ENCODE measurements at places on chromosomes 6 and 20. TPM values are rescaled to one million over a fixed set of nuclear protein-coding genes. Genes with fewer than 3 reads are reported as not detected.

GRCh38 chr20:57213924-57214323, 52.5 kb downstream of the BMP7 start:
- DNase-seq, result no peak

DNA sequence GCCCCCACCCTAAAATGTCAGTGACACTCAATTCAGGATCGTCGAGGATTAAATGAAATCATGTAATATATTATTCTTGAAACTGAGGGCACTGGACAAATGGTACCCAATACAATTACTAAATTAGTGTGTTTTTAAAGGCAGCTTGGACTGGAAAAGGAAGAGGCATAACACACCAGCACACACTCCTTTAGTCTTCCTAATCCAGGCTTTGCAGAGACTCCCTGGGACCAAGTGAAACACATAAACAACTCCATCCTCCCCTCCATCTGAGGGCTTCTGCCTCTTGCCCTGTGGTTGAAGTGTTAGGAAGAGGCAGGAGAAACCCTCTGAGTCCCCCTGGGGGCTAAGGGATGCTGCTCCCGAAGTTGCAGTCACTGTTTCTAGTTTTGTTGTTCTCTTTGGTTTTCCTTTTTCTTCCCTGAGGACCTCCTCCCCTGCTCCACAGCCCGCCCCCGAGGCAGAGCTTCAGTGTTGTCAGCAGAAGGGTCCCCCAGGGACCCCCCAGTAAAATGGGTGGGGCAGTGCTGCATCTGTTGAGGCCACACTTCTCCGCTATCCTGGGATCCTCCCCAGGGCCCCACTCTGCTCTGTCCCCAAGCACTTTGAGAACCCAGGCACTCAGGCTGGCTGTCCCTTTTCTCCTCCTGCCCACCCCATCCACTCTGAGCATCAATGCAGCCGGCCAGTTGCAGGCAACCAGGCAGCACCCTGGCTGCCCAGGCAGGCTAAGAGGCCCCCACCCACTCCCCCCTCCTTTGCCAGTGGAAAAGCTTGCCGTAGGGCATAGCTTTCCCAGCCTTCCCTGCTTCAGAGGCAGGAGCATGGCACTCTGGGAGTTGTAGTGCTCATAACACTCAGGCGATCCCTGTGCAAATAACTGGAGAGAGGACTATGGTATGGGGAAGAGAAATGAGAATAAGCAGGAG, 5.9 kb downstream of the TMEM63B start:
- no peak for DNase-seq

DNA sequence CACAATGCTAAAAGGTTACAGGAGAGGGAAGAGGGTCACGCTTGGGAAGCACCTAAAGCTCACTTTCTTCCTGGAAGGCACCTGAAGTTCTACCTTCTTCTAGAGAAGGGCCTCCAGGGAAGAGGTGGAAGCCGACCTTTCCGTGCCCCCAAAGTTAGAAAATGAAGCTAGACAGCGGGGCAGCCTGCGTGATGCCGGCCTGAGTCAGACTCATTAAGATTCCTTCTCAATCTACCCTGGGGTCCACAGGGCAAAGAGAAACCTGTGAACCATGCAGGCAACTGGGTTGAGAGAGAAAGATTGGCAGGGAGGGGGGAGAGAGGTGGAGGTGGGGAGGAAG, 54.8 kb upstream of the CCDC167 start:
- no peak for DNase-seq

GRCh38 chr6:83729871-83730270, 21.0 kb upstream of the SNAP91 start:
- DNase-seq, result no peak

DNA sequence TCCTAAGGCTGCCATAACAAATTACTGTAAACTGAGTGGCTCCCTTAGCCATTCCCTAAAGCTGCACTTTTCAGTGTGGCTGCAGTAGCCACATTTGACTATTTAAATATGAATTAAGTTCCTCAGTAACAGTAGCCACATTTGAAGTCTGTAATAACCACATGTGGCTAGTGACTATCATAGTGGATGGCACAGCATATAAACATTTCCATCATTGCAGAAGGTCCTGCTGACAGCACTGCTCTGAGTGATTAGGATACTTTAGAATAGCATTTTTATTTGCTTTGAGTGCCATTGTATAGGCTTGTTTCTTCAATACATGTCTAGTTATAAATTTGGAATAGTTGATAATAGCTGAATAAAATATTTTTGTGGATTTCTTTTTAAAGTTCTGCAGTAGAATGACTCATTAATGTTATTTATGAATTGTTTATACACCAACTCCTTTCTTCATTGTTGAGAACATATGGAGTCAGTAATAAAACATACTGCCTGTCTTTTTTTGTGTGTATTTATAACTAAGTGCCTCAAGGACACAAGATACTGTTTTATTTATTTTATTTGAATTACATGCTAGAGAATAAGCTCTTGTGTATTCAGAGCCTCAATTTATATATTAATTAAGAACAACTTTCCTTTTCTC, 217.2 kb downstream of the CDKAL1 start:
- DNase-seq, result no peak

GRCh38 chr6:33840048-33840926, 36.5 kb upstream of the MLN start:
- no peak for DNase-seq

GRCh38 chr6:100685747-100686146, 195.4 kb downstream of the ASCC3 start:
- DNase-seq, result no peak

LY6G6D gene
- total RNA-seq, result not detected

FOXA2 gene
- total RNA-seq, result 6.0 TPM

OR2H2 gene
- not detected for total RNA-seq

GRCh38 chr20:63433756-63434531, 38.5 kb downstream of the KCNQ2 start:
- DNase-seq, result no peak

ORC3 gene
- total RNA-seq, result 17.2 TPM

DNA sequence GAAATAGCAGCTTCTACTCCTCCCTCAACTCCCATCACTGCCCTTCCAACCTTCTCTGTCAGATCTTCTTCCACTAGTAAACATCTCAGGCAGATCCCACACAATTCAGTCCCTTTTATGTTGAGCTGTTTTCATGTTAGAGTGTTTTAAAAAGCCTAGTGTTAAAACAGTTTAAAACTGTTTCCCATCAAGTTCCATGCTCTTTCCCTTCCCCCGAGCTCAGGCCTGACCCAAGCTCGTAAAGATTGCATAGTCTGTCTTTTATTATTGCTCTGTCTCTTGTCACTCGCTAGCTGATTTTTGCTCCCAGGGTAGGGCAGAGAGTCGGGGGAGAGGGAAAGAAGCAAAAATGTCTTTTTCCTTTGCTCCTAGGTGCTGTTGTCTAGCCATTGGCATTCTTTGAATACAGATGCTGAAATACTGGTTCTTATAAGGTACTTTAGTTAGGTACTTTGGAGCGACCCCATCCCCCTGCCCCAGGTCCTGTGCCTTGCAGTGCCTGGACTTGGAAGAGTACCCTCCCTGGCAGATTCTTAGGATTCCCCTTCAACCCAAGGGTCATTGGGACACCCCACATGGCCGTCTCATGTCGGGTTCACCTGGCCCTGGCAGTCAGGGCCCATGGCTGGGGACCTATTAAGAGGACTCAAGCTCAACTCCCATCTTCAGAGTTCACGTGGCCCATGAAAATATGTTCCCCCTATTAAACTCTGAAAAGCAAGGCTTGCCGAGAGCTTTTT, 101.2 kb upstream of the ARMC2 start:
- DNase-seq, result no peak

DNA sequence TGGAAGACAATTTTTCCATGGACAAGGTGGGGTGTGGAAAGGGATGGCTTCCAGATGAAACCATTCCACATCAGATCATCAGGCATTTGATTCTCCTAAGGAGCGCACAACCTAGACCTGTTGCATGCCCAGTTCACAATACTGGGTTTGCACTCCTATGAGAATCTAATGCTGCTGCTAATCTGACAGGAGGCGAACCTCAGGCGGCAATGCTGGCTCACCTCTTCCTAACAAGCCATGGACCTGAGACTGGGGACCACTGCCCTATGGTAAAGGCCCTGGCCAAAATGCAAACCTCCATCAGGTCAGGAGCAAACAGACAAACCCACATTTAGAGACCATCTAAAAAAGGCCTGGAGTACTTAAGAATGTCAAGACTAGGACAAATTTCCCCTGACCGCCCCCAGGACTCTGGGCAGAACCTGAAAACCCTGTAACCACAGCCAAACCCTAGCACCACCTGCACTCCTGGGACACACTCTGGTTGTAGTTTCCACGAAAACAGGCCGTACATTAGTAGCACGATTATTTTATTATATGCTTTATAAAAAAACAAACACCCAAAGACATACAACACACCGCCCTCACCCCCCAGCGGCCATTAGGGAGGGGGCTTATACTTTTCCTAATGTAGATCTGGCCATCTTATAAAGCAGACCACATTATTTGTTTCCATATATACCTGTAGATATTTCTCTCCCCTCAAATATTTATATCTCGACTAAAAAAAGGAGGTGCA, 27.3 kb downstream of the SNX5 start:
- DNase-seq, result no peak

DNA sequence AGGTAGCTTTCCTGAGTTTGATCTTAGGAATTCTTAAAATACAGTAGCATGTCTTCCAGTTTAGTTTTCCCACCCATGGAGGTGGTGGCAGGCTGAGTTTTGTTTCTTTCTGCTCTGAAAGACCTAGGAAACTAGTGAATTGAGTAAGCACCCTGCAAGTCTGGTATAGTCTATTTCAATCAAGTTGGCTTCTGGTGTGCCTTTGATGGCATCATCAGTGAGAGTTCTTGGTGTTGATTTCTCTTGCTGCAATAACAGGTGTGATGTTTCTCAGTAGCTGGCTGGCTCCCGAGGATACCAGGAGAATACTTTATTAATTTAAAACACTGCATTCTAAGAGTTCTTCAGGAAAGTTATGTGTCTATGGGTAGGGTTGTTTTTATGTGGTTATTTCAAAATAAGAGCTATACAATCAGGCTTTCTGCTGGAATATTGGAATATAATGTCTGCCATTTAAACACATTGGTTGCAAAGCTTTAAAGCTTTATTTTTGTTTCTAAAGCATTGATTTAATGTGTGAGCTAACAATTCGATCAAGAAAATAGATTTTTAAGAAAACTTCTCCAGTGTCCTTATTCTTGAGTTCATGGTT, 19.0 kb downstream of the VAPB start:
- DNase-seq, result no peak

DNA sequence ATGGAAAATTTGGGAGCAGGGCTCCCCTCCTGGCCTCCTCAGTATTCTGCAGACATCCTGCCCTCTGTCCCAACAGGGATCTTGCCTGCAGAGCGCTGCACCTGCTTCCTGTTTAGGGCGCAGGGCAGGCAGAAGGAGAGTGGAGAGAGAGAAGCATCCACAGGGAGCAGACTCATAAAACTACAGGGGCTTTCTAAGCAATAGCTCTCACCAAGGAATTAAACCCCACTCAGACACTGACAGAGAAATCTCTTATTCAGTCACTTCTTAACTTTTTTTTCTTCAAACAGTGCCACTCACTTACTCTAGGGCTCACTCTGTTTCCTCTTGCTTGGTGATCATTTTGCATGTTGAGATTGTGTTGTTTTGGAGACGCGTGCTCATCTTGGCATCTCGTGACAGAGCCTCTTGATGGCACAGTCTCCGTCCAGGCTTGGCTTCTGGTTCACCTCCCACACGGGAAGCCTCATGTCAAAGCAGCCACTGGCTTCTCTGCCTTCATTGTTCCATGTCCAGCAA, 153.1 kb upstream of the INSM1 start:
- DNase-seq, result no peak

DNA sequence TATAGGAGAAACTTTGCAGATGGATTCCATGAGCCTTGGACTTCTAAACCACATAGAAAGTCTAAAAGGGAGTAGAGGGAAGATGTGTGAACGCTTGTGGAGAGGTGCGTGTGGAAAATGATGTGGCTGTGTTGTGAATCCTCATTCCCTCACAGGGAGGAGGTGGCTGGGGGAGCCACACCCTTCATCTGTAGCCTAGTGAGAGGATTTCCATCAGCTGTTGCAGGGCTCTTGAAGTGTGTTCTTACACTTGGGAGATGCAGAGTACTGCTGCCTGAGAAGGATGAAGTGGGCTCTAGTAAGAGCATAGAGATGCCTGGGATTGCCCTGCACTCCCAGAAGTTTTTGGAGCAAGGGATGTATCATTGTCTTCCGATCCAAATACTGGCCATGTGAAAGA, 279.6 kb downstream of the QKI start:
- DNase-seq, result no peak
